ENCODE measurements at places on chromosomes 3 and 15.

- DNase-seq = no peak
Observed at GRCh38 chr15:67931861-67932260, 92.0 kb upstream of the RNU6-1 start.

DNA sequence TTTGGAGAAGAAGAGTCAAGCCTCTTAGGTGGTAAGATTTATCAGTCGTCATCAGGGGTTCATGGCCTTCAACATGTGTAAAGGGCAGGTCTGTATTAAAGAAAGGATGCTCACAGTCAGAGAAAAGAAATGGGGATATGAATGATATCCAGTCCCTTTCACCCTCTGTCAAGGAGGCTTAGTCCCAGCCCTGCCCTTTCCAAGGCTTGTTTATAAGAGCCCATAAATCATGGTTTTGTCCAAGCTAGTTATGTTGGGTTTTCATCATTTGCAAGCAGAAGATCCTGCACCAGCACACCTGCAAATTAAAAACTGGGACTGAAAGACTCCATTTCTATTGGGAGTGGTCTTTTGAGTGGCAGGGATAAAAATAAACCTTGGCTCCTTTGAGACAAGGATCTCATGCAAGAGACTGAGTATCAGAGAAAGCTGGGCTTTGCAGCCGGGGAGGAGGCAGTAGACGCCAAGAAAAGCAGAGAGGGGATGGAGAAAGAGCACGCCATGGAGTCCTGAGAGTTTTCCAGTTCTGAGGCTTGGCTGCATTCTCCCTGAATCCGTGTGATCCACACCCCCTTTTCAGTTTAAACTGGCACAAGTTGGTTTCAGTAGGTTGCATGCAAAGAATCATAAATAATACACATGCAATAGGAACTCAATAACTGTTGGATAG is 12.6 kb upstream of the PDIA5 start:
- no peak for DNase-seq

GRCh38 chr3:119570229-119570628 is 9.1 kb upstream of the ADPRH start:
- DNase-seq = no peak

DNA sequence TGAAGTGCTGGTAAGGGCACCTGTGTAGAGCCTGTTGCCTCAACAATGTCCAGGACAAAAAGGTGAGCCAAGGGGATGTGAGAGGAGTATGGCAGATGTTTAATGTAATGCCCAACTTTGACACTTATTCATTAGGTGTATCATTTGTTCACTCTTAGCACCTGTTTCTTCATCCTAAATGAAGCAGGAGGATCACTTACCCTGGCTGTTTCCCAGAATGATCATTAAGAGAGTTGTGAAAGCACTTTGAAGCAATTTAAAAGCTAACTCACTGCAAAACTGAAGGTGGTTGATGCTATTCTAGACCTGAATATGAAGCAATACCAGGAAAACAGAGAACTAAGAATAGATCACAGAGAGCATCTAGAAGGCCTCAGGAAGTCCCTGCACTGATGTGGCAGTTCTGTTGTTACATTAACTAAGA is 3.4 kb upstream of the HHLA2 start:
- no peak for DNase-seq

DNA sequence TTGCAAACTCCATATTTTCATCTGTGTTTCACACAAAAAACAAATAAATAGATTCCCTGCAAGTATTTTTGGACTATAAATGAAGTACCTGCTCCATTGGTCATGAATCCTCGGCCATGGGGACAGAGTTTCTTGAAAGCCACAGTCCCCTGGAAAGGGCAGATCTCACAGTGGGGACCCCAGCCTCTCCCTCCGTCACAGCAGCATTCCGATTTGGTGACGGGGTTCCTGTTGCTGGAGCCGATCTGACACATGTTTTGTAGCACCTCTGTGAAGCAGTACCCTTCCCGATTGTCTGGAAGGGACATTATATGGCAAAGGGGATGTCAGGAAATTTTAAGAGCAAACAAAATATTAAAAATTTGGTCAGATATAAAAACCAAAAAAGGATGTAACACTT is 96.2 kb downstream of the DUT start:
- DNase-seq = no peak

GRCh38 chr3:146052791-146053310 is 108.1 kb downstream of the PLOD2 start:
- DNase-seq = no peak

Data from SHP77 treated with DMSO at 0.1 percent for 48 hours (cell line).